ENCODE measurements at places on chromosomes 6 and 20.

- no peak for DNase-seq
Observed at GRCh38 chr6:123171341-123172115, 175.5 kb downstream of the CLVS2 start.

DNA sequence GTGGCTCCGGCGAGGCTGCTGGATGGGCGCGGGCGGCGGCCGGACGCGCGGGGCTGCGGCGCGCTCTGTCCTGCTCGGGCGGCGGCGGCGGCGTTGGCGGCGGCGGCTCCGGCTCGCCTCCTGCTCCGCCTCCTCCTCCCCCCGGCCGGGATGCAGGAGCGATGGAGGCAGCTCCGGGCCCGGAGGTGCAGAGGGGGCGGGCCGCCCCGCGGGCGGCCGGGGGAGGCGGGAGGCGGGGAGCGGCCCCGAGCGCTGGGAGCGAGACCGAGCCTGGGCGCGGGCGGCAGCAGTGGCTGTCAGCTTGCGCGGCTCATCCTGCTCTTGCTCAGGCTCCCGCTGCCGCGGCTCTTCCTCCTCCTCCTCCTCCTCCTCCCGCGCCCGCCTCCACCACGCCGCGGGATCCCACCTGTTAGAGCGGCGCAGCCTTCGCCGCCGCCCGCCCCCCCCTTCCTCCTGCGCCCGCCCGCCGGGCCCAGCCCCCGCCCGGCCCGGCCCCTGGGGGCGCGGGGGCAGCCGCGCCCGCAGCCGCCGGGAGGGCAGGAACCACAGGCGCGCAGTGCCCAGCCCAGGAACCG, at the start of gene NOL4L:
Gene NOL4L (minus strand): TSS at position 323 of the 575 bp plus-strand sequence. CDS start 443 bp downstream, outside the sequence.
- peak; percentile 30 for DNase-seq

- DNase-seq = no peak
Observed at GRCh38 chr6:144372116-144372515, 87.0 kb downstream of the UTRN start.

- no peak for DNase-seq
Observed at GRCh38 chr20:37878835-37879599, 23.9 kb upstream of the VSTM2L start.

GRCh38 chr6:8157839-8158238, 55.5 kb upstream of the EEF1E1 start:
- DNase-seq = no peak

DNA sequence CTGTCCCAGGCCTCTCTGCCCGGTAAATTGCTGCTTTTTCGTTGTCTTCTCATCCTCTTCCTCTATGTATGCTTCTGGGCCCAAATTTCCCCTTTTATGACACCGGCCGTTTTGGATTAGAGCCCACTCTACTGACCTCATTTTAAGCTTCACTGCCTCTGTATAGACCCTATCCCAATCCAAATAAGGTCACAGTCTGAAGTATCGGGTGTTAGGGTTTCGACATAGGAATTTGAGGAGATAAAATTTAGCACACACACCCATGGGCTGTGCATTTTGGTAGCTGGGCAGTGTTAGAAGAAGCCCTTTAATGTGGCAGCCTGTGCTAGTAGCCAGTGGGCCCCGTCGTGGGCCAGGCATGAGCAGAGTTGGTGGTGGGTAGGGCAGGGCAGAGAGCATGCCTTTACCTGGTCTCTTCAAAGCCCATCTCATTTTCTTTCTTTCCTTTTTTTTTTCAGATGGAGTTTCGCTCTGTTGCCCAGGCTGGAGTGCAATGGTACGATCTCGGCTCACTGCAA, 27.9 kb upstream of the EZR start:
- DNase-seq = no peak

DNA sequence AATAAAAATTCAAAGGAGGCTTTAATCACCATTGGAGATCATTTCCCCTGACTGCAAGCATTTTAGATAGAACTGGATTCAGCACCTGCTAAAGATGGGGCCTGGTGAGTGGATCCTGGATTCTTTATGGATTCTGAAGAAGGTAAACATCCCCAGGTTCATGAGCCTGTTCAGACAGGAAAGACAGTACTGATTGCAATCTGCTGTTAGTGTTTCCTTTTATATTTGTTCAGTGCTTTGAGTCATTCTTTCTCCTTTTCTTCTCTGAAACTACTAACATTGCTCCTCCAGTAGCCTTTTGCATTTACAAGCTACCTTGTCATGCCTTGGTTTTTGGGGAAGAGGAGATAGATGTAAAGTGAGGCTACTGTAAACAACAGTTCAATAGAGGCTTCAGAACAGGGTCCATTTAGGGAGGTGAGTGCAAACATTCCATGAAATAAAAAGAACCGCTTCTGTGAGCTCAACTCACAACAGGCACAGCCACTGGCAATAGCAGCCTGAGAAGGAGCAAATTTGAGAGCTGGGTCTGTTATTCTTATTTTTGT, 66.4 kb upstream of the PRL start:
- no peak for DNase-seq

Measured in activated CD4-positive, alpha-beta T cell treated with anti-CD3 and anti-CD28 coated beads, Interleukin-10, Interleukin-2, amounts not matched to agents 100 ng/mL and 50 ng/mL, durations not matched to agents 16 hours and 8 hours (primary cell).